ENCODE measurements at places on chromosomes 16 and 17.

DNA sequence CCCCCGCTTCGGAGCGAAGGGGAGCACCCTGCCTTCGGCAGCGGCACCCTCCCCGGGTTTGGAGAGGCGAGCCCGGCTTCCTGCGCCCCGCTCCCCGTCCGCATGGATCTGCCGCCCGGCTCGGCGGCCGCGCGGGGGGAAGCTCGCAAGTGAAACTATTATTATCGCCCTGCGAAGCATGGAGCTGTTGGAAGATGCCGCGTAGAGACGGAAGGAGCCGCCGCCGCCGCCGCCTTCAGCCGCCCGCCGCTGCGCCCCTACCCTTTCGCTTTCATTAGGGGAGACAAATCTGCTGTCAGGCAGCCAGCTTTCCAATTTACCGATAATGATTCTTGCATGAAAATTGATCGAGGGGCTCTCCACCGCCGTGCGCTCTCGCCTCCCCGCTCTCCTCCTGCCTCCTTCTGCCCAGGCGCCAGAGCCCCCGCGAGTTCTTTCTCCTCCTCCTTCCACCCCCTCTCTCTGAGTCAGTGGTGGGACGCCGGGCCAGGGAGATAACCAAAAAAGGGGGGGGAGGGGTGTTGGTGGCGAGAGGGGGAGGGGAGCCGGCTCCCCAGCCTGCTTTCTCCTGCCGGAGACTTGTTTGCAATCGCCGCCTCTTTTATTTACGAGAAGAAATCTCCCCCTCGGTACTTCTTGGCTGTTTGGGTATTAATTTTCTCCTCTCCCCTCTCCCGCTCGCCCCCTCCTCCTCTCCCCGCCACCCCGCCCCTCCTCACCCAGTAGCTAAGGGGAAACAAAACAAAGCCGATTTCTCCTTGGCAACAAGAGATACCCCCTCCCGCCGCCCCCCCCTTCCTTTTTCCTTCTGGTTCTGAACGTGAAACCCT, 58.0 kb upstream of the GSE1 start:
- DNase-seq, result peak; percentile 77

- DNase-seq, result no peak
Observed at GRCh38 chr16:27220991-27221390, 17.7 kb downstream of the KDM8 start.

GRCh38 chr17:78675316-78675616, 98.1 kb upstream of the DNAH17 start:
- DNase-seq, result no peak

- no peak for DNase-seq
Observed at GRCh38 chr17:21539146-21539545, 153.2 kb upstream of the KCNJ18 start.

GRCh38 chr16:10876799-10877341, at the start of gene CIITA:
Gene CIITA (plus strand): TSS chr16:10877202. CDS start chr16:10877331, 129 bp downstream.
- DNase-seq, result no peak

- no peak for DNase-seq
Observed at GRCh38 chr17:48503747-48504146, 27.1 kb downstream of the HOXB1 start.

GRCh38 chr17:38912221-38912813, 13.1 kb upstream of the LASP1NB start:
- DNase-seq, result peak; percentile 60
